ENCODE measurements at places on chromosomes 6 and 20.
A peak's percentile ranks its signal among the peaks of the same experiment; 100 is the strongest.

DNA sequence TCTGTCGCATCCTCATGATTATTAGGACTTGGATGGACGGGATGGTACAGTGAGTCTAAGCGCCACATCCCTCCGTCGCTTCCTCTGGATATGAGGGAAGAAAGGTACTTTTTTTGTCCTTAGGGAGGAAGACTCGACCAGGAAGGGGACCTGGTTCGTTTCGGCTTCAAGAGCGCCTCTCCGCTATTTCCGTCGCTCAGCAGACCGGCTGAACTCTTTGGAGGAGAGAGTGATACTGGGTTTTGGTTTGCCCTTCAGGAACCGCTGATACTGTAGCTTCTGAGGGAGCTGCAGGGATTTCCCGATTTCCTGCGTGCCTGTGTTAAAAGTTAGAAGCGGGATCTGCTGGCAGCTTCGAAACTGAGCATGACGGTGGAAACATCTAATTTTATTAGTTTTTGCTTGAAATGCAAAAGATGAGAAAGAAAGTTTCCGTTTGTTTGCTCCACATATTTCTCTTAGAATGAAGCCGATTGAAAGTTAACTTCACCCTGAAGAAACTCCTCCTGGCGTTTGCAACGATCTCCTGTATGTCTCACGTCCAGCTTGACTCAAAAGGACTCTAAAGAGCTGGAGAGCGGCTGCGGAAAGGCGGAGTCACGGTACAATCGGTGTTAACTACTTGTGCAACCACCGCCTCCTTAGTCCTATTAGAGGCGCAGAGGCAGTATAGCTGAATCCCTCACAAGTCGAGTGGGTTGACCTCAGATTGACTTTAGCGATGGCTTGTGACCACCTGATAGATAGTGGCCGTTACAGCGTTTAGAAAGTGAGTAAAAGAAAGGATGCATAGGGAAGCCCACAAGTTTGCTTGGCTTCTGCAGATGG lies 129.4 kb downstream of the TRIM27 start:
- DNase-seq: no peak

DNA sequence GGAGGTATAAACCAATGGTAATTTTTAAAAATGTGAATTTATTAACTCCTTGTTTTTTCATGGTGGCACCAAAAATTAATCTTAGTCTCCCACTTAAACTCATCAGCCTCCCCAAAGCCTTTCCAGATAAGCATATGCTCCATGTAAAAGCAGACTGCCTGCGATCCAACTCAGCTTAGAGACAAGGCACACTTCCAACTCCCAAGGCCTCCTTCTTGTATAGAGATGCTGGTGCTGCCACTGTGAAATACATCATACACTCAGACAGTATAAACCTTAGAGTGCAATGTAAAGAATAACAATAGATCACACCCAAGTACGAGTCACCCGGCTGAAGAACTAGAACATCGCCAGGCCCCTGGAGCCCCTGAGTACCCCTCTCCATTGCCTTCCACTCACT lies 2.0 kb downstream of the ANKRD6 start:
- no peak for DNase-seq

DNA sequence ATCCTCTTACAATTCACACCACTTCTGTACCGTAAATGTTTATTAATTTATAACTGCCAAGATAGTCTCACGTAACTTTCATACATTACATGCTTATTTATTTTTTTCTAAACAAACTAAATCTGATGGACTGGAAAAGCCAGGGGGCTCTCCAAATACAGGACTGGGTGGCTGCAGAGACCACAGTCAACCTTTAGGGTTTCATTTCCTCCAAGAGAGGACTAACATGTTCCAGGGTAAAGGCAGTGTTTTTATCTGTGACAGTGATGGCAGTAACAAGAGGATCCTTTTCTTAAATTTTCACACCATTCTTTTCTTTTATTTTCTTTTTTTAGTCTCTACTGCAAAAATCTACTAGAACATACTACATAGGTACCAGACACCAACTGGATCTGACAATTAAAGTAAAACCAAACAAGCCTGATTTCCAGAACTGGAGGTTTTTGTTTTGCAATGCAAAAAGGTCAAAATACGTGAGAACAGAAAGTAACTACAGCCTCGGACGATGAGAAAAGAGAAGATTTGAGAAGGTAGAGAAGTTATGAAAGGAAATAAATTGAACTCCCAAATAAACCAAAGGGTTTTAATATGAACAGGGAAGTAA lies 1.2 kb downstream of the LMBRD1 start:
- DNase-seq: no peak

DNA sequence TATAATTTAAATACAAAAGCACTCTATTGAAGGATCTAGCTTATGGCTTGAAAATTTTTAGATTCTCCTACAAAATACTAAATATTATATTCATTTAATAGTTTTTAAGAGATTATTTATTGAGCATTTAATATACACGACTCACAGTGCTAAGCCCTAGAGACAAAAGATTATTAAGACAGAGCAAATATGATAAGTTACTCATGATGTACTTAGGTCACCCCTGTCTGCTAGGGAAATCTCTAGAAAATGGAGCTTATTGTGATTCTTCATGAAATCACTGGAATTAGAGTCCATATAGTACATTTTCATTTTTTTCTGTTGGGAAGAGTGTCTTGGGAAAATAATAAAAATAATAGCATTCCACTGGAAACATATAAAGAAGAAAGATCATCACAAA lies 37.8 kb downstream of the BEND6 start:
- DNase-seq: no peak

- no peak for DNase-seq
Measured at GRCh38 chr6:87705070-87705691, 3.1 kb upstream of the AKIRIN2 start.

DNA sequence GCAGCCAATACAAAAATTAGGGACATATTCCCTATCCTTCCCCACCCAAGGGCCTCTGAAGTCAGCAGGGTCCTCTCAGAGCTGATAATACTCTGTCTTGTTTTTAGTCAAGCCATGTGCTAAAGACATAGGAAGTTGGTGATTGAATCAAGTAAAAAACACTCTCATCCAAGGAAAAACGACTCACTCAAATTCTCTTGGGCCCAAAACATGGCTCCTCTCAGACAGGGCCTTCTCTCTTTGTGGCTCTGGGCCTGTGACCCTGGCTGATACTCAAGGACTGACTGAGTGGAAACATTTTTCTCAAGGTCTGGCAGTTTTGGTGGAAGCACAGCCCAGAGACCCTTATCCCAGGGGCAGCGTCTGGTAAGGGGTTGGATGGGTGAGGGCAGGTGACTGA lies 5.9 kb upstream of the SCML4 start:
- DNase-seq: no peak

DNA sequence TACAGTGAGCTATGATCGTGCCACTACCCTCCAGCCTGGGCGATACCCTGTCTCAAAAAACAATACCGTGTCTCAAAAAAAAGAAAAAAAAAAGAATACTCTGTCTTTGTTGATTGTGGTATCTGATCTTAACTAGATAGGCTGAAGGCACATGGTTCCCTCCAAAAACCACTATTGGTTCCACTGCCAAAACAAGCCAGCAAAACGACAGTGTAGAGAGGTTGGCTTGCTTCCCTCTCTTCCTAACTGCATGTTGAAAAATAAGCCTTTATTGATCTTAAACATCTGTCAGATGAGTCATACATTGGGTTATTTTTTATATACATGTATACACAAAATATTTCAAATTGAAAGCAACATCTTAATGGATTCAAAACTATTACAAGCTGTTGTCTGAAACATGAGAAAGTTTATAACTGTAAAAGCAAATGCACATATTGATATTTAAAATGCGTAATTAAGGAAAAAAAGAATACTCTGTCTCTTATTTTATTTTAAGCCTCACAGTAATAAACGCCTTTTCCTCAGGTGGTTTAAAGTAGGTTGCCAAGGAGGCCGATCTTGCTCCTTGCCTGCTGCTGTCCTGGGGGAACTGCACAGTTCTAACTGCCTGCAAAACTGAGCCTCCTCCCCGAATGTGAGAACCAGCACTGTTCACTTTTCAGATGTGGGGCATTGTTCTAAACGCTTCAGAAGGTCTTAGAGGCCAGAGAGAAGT lies 7.0 kb upstream of the NINL start:
- DNase-seq: no peak

DNA sequence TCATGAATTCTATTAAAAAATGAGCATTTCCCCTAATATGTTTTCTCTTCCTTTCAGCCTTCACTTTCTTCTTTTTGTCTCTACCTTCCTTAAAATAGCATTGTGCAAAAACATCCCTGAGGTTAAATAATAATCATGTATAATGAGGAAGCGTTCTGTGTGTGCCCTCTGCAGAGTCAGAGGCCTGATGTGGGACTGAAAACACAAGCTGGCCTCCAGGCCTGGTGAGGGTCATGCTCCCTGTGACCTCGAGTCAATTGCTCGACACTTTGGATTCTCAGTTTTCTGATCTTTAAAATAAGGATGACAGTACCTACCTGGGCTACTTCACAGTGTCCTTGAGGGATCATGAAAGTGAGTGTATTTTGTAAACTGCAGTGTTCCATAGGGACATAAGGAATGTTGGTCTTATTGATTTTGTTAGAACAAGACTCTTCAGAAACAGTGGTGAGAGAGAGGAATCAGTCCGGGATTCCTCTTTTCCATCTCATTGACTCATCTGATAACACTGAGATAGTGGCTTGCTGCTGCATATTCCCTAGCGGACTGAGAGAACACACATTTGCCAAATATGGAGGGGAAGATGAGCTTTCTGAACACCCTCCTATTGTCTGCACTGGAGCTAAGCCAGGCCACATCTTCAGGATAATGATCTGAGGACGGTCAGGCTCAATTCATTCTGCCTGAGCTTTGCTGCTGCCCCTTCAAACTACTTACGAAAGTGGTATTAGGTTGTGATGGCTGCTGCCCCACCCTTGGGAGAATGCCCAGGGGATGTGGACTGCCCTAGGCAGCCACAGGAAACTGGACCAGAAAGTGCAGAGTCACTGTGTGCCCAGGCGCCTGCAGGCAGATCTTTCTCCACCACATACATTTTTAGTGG lies 39.6 kb upstream of the PDE7B start:
- DNase-seq: no peak

- DNase-seq: no peak
Measured at GRCh38 chr6:40474937-40475336, 112.2 kb downstream of the LRFN2 start.

DNA sequence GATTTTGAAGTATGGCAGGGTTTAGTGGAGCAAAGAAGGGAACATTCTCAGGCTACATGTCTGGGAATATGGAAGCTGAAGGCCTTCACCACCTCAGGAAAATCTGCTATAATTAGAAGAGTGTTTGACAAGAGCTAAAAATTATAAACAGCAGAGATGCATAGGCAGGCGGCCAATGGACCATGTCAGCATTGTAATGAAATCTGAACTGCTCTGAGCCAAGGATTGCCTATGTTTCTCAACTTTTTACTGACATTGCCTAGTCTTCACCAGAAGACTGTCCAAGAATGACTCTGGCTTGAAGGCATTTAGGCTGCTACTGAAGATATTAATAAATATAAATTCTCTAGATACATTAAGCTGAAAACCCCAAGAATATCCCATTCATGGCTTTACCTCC lies 84.1 kb downstream of the C6orf52 start:
- no peak for DNase-seq

- no peak for DNase-seq
Measured at GRCh38 chr6:118419448-118420394, 128.4 kb upstream of the PLN start.

GRCh38 chr6:139325686-139326085 lies 33.9 kb upstream of the TXLNB start:
- DNase-seq: no peak

GRCh38 chr6:87504441-87504840 lies 31.7 kb downstream of the SLC35A1 start:
- DNase-seq: no peak

- DNase-seq: no peak
Measured at GRCh38 chr6:1598886-1599285, 10.8 kb upstream of the FOXC1 start.

GRCh38 chr6:119887666-119888065 lies 538.1 kb upstream of the MAN1A1 start:
- no peak for DNase-seq

- no peak for DNase-seq
Measured at GRCh38 chr6:21190701-21191100, 402.9 kb upstream of the SOX4 start.

DNA sequence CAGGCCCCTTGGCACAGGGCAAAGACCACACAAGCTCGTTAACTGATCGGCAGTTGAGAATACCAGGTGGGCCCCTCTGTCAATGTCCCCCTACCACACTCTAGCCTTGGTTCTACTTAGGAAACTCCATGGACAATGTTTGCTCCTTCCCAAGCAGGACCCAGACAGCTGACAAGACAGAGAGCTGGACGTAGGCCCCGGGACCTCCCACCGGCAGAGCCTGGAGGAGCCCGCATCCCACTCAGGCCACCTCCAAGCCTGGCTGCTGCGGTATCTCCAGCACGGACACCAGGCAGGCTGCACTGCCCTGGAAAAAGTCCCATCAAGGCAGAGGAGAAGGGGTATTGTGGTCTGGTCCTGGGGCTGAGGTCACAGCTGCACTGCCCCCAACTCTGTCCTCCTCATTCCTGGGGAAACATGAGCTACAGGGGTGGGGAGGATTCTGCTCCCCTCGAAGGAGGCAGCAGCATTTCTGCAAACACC lies 6.2 kb upstream of the GRM4 start:
- no peak for DNase-seq

GRCh38 chr6:44172731-44173500 lies 14.3 kb downstream of the CAPN11 start:
- peak; percentile 26 for DNase-seq

- no peak for DNase-seq
Measured at GRCh38 chr6:87799651-87800050, 97.6 kb upstream of the AKIRIN2 start.

DNA sequence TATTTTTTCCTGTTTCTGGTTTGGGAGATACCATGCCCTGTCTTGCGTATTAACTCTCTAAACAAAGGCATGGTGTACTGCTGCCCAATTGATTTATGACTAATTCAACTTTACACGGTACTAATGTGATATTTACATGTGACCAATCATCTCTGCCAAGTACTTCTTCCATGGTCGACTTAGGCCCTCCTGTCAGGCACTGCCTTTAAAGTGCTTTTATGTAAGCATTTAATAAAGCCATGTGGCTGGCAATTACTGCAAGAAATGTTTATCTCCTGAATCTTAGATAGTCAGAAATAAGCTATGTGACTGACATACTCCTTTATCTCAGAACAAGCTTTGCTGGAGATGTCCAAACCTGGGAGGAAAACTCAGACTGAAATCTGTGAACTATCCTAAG lies 323.4 kb downstream of the BTBD3 start:
- no peak for DNase-seq

- DNase-seq: no peak
Measured at GRCh38 chr6:139650941-139651340, 276.5 kb upstream of the CITED2 start.

DNA sequence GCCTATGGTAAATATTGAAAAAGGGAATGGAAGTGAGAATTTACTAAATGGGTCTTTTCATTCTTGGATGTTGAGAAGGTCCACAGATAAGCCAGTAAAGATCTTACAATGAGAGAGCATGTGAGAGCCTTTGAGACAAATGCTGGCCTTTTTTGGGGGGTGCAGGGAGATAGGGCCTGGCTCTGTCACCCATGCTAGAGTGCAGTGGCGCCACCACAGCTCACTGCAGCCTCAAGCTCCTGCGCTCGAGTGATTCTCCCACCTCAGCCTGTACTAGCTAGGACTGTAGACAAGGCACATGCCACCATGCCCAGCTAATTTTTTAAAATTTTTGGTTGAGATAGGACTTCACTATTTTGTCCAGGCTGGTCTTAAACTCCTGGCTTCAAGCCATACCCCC lies 63.2 kb upstream of the TMEM181 start:
- DNase-seq: no peak

All from SK-N-MC (cell line).